Dermis lymphatic vessel endothelial cell (primary cell): ENCODE measurements at places on chromosomes 7 and 10. TPM values are rescaled to one million over a fixed set of nuclear protein-coding genes. Genes with fewer than 3 reads are reported as not detected.

Gene MYPN
- total RNA-seq = 0.11 TPM in 1 of 2 replicates, not detected in the other

Gene NODAL
- total RNA-seq = not detected in 2 replicates

Gene PRF1
- total RNA-seq = not detected in 2 replicates

Gene CUEDC2
- total RNA-seq = 30.8 and 34.1 TPM in 2 replicates

Gene CTTNBP2
- 0.22 and 0.77 TPM in 2 replicates for total RNA-seq

Gene CLEC5A
- total RNA-seq = not detected in 2 replicates

Gene FZD8
- total RNA-seq = 17.9 and 32.9 TPM in 2 replicates

Gene EIF5AL1
- 0.17 and 0.33 TPM in 2 replicates for total RNA-seq

Gene SPDYE11
- total RNA-seq = not detected in 2 replicates

Gene ARHGEF35
- under 0.01 and 0.43 TPM in 2 replicates for total RNA-seq

Gene C7orf57
- total RNA-seq = not detected in 2 replicates

Gene NPFFR1
- total RNA-seq = not detected in 2 replicates

Gene NPY4R
- not detected in 2 replicates for total RNA-seq

Gene FOXP2
- 1.5 and 4.0 TPM in 2 replicates for total RNA-seq

Gene PIP
- total RNA-seq = not detected in 2 replicates

Gene FGFBP3
- 0.33 and 0.43 TPM in 2 replicates for total RNA-seq

Gene LIPJ
- total RNA-seq = not detected in 2 replicates

Gene STEAP1
- total RNA-seq = 1.4 and 2.8 TPM in 2 replicates
